Osteoblast (primary cell): ENCODE measurements at places on chromosomes 3 and 15. TPM values are rescaled to one million over a fixed set of nuclear protein-coding genes. Genes with fewer than 3 reads are reported as not detected.

Gene KIF7
- total RNA-seq: 10.6 and 12.3 TPM in 2 replicates

DNA sequence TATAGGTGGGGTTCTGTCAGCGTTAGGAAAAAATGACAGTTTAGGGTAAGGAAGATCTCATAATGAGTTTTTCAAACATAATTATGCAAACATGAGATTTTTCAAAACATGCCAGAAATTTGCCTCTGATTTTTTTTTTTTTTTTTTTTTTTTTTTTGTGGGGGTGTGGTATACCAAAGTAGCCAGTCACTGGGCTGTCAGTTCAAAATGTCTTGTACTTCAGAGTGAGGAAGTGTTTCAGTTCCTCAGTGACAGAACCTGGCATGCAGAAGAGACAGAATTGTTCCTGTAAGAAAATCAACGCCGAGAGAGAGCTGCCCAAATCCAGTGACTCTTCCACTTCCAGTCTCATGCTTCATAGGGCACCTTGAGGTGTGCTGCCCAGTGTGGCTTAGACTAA is 9.7 kb downstream of the NCBP2 start:
- peaks cover 75% of the 10 kb centered on the region for H3K36me3 ChIP-seq
- H3K4me3 ChIP-seq: no peak overlapping the region
- no peaks in the 10 kb centered on the region for H3K4me1 ChIP-seq
- no peaks in the 10 kb centered on the region for H3K27me3 ChIP-seq
- peak; percentile 27 for DNase-seq

DNA sequence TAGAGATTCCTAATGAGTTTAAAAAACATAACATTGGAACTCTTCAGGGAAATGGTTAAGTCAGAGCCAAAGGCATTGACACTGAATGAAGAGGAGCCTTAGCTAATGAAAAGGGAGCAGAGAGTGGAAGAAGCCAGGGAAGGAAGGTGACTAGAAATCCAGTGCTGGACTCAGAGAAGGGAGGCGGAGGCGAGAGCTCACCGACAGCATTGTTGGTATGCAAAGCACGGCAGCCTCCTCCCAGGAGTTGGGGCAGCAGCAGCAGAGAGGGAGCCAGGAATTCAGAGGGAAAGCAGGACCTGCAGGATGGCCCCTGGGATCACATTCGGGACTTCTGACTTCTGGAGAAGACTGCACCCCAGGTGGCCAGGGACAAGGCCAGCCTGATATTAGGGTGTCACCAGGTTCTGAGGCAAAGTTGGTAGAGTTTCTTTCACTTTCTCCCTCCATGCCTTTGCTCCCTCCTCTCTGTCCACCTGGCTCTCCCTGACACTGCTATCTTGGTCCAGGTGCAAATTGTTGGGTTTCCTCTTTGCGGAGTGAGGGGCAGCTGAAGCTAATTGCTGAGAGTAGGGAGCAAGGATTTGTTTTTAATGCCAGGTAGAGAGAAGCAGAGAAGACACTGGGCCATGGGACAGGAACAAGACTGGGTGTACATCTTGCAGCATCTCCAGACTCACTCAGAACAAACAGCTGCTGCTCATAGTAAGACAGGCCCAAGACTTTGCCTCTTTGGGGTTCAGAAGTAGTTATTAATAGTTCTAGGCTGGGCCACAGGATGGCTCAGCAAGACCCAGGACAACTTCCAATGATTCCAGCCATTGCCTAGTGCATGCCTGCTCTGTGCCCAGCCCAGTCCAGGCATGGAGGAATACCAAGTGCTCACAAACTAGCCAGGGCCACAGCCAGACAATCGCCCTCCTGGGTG is 157.9 kb downstream of the TLE3 start:
- no peaks in the 10 kb centered on the region for H3K36me3 ChIP-seq
- no peak overlapping the region for H3K27ac ChIP-seq
- H3K4me1 ChIP-seq: no peaks in the 10 kb centered on the region
- no peak overlapping the region for H3K4me3 ChIP-seq
- H3K27me3 ChIP-seq: peaks cover 25% of the 10 kb centered on the region

GRCh38 chr3:194421-194820 is 2.1 kb upstream of the CHL1 start:
- H3K27ac ChIP-seq: no peak overlapping the region
- H3K4me3 ChIP-seq: no peak overlapping the region
- H3K27me3 ChIP-seq: no peaks in the 10 kb centered on the region
- no peaks in the 10 kb centered on the region for H3K4me1 ChIP-seq

GRCh38 chr3:72177075-72178050 is 392.4 kb upstream of the PROK2 start:
- H3K4me1 ChIP-seq: peaks cover 19% of the 10 kb centered on the region
- H3K27ac ChIP-seq: no peak overlapping the region
- no peaks in the 10 kb centered on the region for H3K27me3 ChIP-seq
- H3K4me3 ChIP-seq: peak overlapping the region; percentile 59
- no peaks in the 10 kb centered on the region for H3K36me3 ChIP-seq
- peak; percentile 84 for DNase-seq

DNA sequence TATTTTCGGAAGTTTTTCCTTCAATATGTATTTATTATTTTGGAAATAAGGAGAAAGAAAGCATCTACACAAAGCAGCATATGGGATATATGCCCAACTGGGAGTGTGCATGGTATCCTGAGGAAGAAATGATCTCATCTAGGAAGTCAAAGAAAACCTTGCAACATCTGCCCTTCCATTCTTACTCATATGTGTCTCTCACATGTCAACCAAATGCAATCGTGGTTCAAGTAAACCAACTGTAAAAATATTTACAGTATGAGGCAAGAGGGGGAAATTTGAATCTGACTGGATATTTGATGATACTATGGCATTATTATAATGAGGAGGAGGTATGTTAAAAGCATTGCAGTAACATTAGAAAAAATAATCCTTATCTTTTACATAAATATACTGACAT is 3.2 kb upstream of the SCG3 start:
- no peak overlapping the region for H3K4me3 ChIP-seq
- DNase-seq: no peak
- no peaks in the 10 kb centered on the region for H3K27me3 ChIP-seq
- H3K27ac ChIP-seq: no peak overlapping the region
- no peaks in the 10 kb centered on the region for H3K36me3 ChIP-seq
- no peaks in the 10 kb centered on the region for H3K4me1 ChIP-seq

- no peaks in the 10 kb centered on the region for H3K4me1 ChIP-seq
- H3K36me3 ChIP-seq: no peaks in the 10 kb centered on the region
- H3K27me3 ChIP-seq: peaks cover 45% of the 10 kb centered on the region
- peak; percentile 77 for DNase-seq
- H3K27ac ChIP-seq: no peak overlapping the region
- no peak overlapping the region for H3K4me3 ChIP-seq
These were observed 6.3 kb upstream of the SCN5A start for GRCh38 chr3:38655708-38656300.

DNA sequence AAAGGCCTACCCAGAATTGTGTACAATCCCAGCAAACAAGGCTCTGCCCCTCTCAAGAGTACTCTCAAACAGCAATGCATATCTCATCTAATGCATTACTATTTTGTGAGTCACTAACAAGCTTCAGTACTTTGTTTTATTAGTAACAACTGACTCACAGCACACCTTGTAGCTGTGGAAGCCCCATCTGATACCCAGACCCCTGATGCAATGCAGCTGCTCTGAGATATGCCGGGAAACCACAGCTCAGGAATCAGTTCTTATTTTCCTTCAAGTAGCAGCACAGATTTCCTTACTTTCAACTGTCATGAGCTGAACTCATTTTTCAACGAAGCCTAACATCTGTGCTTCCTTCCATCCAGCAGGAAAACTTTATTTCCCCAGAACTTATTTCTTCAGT is 37.8 kb downstream of the CCNL1 start:
- H3K27me3 ChIP-seq: no peaks in the 10 kb centered on the region
- H3K4me3 ChIP-seq: no peak overlapping the region
- H3K36me3 ChIP-seq: no peaks in the 10 kb centered on the region

- peak; percentile 85 for DNase-seq
- H3K36me3 ChIP-seq: peaks cover 34% of the 10 kb centered on the region
- H3K27me3 ChIP-seq: no peaks in the 10 kb centered on the region
- H3K4me1 ChIP-seq: no peaks in the 10 kb centered on the region
- no peak overlapping the region for H3K27ac ChIP-seq
- no peak overlapping the region for H3K4me3 ChIP-seq
These were observed 82.6 kb downstream of the ARHGAP31 start for GRCh38 chr3:119376758-119377157.

- H3K27me3 ChIP-seq: no peaks in the 10 kb centered on the region
- no peak overlapping the region for H3K27ac ChIP-seq
- no peaks in the 10 kb centered on the region for H3K36me3 ChIP-seq
- DNase-seq: no peak
These were observed 244.1 kb upstream of the STT3B start for GRCh38 chr3:31288641-31289100.

DNA sequence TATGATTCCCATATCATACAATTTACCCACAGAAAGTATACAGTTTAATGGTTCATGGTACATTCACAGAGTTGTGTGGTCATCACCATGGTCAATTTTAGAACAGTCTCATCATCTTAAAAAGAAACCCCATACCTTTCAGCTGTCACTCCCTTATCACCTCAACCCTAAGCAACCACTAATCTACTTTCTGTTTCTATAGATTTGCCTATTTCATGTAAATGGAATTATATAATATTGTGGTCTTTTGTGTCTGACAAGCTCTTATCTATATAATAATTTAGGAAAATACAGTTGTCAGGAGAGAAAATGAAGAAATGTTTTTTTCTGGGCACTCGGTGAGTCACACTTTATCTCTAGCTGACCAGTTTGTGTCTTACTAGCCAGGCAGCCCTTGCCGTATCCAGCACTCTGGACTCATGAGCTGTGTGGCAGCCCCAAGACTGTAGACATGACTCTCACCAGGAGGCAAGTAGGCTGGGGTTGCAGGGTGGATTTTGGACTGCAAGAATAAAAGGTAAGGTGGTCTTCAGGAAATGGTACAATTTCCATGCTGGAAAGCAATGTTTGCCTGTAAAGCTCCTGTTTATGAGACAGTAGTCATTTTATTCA is 234.6 kb downstream of the THRB start:
- no peak overlapping the region for H3K4me3 ChIP-seq
- H3K27ac ChIP-seq: no peak overlapping the region
- no peaks in the 10 kb centered on the region for H3K36me3 ChIP-seq
- peaks cover 63% of the 10 kb centered on the region for H3K27me3 ChIP-seq

Gene MUSTN1
- 1.4 TPM in 1 of 2 replicates, not detected in the other for total RNA-seq

Gene STAC
- total RNA-seq: 3.3 and 6.5 TPM in 2 replicates

- DNase-seq: no peak
- no peak overlapping the region for H3K4me3 ChIP-seq
- H3K36me3 ChIP-seq: no peaks in the 10 kb centered on the region
- H3K27ac ChIP-seq: no peak overlapping the region
These were observed 19.5 kb downstream of the SETMAR start for GRCh38 chr3:4322635-4323034.

Gene ATP10A
- total RNA-seq: 26.5 and 32.9 TPM in 2 replicates

Gene SLC9C1
- total RNA-seq: not detected in 2 replicates

GRCh38 chr3:24042174-24043059 is 97.3 kb downstream of the NR1D2 start:
- H3K27me3 ChIP-seq: no peaks in the 10 kb centered on the region
- no peaks in the 10 kb centered on the region for H3K36me3 ChIP-seq
- DNase-seq: no peak
- no peak overlapping the region for H3K27ac ChIP-seq
- H3K4me1 ChIP-seq: peaks cover 4% of the 10 kb centered on the region

Gene SPATA12
- total RNA-seq: not detected in 2 replicates

DNA sequence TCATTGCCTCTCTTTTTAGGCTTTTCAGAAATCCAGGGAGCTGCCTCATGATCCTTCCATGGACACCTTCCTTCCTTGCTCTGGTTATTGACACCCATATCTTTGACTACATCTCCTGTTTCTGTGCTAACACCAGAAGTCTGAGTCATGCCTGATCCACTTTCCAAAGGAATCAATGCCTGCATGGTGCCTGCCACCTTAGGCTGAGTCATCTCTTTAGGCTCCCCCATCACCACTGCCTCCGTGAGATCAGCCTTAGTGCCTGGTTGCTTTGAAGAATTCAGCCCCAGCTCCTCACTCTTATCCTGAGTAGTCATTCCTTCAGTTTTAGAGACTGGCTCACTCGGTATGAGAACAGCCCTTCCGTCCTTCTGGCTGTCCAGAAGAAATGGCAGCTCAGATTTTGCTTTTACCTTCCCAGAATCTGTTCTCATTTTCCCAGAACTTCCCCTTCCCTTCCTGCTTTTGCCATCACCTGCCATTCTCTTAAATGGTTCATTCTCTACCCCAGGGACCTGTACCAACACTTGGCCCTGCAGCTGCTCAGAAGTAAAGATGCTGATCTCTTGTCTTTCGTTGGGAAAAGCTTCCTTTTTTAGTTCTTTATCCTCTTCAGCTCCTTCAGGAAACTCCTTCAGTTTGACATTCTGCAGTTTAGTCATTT is 105.3 kb downstream of the MAP4 start:
- H3K4me3 ChIP-seq: no peak overlapping the region
- H3K4me1 ChIP-seq: peaks cover 21% of the 10 kb centered on the region

GRCh38 chr3:10741891-10742671 is 73.9 kb upstream of the SLC6A11 start:
- no peak overlapping the region for H3K27ac ChIP-seq
- H3K36me3 ChIP-seq: no peaks in the 10 kb centered on the region
- no peak for DNase-seq
- peaks cover 19% of the 10 kb centered on the region for H3K27me3 ChIP-seq

DNA sequence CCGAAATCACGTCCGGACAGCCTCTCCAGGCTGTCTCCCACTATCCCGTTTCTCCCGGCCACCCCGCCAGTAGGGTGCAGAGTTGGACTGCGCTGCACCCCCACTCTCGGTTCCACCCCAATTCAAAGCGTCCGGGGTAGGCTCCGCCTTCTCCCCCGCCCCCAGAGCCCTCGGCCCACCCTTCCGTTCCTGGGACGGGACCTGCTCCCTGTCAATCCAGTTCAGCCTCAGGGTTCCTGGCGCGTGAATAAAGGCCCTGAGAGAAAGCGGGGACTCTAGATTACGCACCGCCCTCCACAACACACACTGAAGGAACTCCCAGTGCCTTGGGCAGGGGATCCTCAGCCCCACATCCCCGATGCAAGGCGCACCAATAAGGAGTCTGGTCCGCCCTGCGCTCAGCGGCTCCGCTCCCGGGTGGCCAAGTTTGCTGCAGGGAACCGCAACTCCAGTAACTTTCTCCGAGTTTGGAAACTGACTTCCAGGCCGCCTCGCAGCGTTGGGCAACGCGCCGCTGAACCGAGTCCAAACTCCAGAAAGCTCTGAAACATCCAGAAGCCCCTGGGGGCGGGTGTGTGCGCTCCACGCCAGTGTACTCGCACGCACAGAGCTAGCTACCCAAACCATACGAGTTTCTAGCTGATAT is 1.9 kb downstream of the ADAMTS9 start:
- DNase-seq: peak; percentile 95
- peaks cover 14% of the 10 kb centered on the region for H3K27me3 ChIP-seq
- H3K4me1 ChIP-seq: peaks cover 24% of the 10 kb centered on the region
- peak overlapping the region; percentile 53 for H3K27ac ChIP-seq
